ENCODE measurements at places on chromosomes 12 and 14. TPM values are rescaled to one million over a fixed set of nuclear protein-coding genes. Genes with fewer than 3 reads are reported as not detected.

CLEC4A gene
- total RNA-seq, result not detected

SLC25A29 gene
- total RNA-seq, result 11.0 TPM

KLRK1 gene
- not detected for total RNA-seq

NEUROD4 gene
- 0.02 TPM for total RNA-seq

LMO3 gene
- total RNA-seq, result not detected

TAC3 gene
- not detected for total RNA-seq

ANKRD33 gene
- total RNA-seq, result 0.12 TPM

SPTB gene
- total RNA-seq, result 1.5 TPM

VRTN gene
- total RNA-seq, result not detected

TMCC3 gene
- total RNA-seq, result 0.99 TPM

SLC6A13 gene
- 0.33 TPM for total RNA-seq

PLEKHD1 gene
- 0.04 TPM for total RNA-seq

RTN1 gene
- 0.06 TPM for total RNA-seq

PTPN6 gene
- 12.6 TPM for total RNA-seq

CLECL1 gene
- not detected for total RNA-seq

RFX4 gene
- not detected for total RNA-seq

NR1H4 gene
- total RNA-seq, result 0.08 TPM

TMEM233 gene
- total RNA-seq, result 0.05 TPM

REM2 gene
- 0.44 TPM for total RNA-seq

GPR162 gene
- 0.27 TPM for total RNA-seq

NXPH4 gene
- 4.1 TPM for total RNA-seq

SLC8B1 gene
- total RNA-seq, result 6.9 TPM

DHRS2 gene
- total RNA-seq, result 7.5 TPM

PZP gene
- total RNA-seq, result not detected

GARIN6 gene
- not detected for total RNA-seq

LRTM2 gene
- total RNA-seq, result 0.07 TPM

NFE2 gene
- 0.11 TPM for total RNA-seq

HHIPL1 gene
- total RNA-seq, result 0.34 TPM

Measured in A549 treated with CORT108297 at 1 μM for 4 hours (cell line).